NCI-H69 (cell line): ENCODE measurements at places on chromosomes 12 and 14.

DNA sequence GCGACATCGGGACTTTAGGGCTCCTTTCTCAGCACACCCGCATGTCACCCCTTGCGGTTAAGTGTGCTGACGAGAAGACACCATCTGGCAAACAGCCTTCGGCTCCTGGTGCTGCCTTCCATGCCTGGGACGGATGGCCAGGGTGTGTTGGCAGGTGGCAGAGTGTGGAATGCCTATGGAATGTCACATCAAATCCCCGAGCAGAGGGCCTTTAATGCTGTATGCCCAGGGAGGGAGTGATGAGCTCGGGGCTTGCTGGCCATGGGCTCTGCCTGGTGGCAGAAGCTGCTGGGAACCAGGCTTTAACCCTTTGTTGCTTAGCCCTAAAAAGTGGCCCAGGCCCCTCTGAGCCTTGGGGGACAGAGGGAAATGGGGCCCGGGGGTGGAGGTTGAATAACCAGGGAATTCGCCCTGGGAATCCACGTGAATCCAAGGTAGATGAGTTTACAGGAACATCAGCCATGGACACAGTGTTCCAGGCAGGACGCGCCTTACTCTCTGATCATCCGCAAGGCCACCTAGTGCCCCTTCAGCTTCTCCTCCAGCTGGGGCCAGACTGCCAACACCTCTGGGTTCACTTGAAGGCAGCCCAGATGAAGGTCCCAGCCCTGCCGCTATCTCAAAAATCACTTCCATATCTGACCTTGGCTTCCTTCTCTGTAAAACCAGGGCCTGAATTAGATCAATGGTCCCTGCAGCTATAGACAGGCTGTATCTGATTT is 17.4 kb downstream of the FAM181A start:
- DNase-seq = no peak

DNA sequence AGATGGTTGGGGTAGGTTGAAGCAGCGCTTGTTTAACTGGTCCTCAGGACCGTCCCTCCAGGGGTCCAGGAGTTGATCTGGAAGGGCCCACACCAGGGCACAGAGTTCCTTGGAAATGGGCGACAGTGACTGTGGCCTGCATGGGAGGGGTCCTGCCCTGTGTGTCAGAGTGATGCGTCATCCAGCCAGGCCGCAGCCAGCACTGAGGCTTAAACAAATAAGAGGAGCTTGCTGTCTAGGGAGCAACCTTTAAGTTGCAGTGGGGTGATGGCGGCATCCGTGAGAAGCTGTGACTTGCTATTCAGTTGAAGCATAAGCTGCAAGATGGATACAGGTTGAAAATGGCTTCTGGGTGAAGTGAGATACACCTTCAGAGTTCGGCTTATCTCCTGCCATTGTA is 20.2 kb downstream of the DCAF4 start:
- DNase-seq = no peak

GRCh38 chr12:40261937-40262336 is 37.1 kb downstream of the LRRK2 start:
- no peak for DNase-seq

DNA sequence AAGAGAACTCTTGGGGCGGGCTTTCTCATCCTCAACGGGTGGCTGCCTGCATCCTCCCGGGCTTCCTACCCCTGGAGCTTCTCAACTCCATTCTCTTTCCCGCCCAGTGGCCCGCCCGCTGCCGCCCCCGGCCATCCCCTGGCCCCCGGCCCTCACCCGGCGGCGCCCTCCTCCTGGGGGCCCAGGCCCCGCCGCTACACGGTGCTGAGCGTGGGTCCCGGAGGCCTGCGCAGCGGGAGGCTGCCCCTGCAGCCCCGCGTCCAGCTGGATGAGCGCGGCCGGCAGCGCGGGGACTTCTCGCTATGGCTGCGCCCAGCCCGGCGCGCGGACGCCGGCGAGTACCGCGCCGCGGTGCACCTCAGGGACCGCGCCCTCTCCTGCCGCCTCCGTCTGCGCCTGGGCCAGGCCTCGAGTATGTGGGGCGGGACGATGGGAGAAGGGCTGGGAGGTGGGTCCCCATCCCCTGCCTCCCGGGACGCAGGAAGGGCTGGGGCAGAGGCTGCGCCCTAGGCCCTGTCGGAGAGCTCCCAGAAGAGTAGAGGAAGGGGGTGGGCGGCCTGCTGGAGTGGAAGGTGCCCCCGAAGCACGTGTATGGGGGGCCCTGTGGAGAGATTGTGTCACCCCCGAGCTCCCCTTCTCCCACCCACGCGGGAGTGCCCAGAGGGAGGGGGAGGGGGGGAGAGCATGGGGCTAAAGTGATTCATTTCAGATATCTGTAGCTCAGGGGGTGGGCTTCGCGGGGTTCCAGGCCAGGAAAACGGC is 1.5 kb downstream of the LAG3 start:
- no peak for DNase-seq

DNA sequence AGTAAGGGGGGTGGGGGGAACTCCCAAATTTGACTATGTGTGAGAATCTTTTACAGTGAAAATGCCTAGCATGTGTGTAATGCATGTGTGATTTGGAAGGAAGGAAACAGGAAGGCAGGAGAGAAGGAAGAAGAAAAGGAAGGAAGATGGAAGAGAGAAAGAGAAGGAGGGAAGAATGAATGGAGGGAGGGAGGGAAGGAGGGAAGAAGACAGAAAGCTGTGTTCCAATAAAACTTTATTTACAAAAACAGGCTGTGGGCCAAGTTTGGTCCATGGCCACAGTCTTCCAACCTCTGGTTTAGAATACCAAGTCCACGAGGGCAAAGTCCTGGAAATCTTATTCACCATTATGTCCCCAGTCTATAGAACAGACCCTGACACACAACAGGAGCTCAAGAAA is 278.9 kb downstream of the KSR2 start:
- no peak for DNase-seq

DNA sequence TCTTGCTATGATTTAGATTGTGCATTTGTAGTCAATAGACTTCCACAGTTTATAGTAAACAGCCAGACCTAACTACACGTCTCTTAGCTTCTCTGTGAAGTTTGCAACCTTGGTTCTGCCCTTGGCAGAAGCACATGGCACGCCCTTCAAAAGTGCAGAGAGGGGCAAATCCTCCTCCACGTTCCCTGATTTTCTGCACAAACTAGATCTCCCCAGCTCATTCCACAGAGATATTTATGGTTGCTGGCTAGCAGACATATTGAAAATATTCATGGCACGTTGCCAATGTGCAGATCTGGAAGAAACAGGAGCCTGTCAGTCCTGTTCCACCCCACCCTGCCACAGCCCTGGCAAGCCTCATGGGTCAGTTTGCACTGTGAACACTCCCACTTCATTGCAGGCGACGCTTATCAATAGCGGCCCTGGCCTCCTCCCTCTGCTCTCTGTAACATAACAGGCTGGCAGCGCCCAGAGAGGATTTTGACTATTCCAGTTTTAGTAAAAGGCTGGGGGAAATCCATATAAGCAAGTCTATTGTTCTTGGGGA is 6.5 kb upstream of the LGALS3 start:
- DNase-seq = peak; percentile 42

DNA sequence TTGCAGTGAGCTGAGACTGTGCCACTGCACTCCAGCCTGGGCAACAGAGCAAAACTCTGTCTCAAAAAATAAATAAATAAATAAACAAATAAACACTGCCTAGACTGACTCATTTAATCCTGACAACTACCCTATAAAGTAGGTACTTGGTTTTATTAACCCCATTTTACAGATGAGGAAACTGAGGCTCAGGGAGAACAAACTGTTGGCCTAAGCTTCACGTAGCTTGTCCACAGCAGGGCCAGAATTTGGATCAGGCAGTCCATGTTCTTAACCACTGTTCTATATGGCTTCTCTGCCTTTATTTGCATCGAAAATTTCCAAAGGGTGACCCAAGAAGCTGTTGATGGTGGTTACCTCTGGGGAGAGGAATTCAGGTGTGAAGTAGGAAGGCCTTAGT is 5.7 kb upstream of the POP5 start:
- no peak for DNase-seq

DNA sequence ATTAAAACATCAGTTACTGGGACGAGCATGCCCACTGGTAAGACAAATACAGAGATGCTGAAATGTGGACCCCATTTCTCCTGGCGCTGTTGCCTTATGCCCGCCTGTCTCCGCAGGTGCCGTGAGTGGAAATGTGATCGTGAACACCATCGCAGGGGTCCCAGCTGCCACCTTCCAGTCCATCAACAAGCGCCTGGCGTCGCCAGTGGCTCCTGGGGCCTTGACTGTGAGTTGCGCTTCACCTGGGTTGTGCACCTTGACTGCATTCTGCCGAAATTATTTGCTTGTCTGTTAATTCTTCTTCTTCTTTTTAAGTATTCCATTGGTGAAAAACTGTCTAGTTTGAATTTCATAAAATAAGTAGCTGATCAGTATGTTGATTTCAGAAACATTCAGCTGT is 89.1 kb downstream of the DDX51 start:
- DNase-seq = no peak

GRCh38 chr12:14824012-14824634 is 10.1 kb upstream of the SMCO3 start:
- no peak for DNase-seq

DNA sequence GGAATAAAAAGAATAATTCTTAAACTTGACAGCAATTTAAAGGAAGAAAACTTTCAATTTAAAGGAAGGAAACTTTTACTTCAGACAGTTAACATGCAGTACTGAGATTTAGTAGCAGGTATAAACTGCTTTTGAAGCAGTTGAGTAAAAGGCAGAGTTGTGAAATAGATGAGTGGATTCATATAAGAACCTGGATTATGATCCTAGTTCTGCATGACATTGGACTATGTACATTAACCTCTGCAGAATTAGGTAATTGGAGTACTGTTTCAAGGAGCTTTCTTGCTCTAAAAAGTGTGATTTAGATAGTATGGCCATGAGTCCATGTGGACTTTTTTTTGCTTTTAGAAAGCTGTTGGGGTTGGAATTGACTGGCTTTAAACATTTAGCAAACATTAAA is 29.7 kb downstream of the ATP2A2 start:
- DNase-seq = no peak

GRCh38 chr12:10661338-10661737 is 12.5 kb downstream of the STYK1 start:
- DNase-seq = no peak

GRCh38 chr14:71400871-71401321 is 493.6 kb downstream of the PCNX1 start:
- no peak for DNase-seq

DNA sequence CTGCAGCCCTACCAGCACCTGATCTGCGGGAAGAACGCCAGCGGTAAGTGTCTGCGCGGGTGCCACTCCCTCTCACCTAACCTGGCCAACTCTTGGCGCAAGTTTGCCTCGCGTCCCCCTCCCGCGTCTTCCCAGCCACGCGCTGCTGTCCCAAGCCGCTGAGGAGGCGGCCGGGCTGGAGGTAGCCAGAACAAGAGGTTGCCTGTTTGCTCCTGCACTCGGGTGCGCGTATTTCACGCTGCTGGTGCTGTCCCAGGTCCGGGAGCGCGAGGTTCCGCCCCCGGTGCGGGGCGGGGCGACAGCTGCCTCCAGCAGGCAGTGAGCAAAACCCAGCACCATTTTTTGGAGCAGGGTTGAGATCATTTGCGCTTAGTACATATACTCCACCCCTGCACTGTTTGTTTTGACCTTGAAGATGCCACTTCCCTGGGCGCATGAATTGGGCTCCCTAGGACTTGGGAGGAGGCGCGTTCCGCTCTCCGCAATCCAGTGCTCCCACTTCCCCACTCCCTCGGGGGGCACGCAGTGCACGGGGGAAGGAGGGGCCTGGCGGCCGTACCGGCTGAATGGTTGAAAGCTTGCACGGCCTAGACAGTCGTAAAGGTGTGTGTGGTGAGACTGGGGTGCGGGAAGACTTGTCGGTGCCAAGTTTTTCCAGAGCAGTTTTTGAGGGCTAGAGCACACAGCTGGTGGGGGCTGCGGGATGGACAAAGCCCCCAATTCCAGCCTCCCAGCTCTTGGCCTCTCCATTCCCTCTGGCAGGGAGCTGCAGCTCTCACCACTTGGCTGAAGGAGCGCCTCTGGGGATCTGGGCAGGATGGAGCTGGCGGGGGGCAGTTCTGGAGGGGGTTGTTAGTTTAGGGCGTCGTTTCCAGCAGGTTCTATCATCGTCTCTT is 226.9 kb upstream of the CRY1 start:
- DNase-seq = peak; percentile 71

- DNase-seq = no peak
Measured at GRCh38 chr12:94767956-94768355, 117.6 kb upstream of the TMCC3 start.

- DNase-seq = peak; percentile 75
Measured at GRCh38 chr12:75836533-75836932, 195.0 kb downstream of the PHLDA1 start.

DNA sequence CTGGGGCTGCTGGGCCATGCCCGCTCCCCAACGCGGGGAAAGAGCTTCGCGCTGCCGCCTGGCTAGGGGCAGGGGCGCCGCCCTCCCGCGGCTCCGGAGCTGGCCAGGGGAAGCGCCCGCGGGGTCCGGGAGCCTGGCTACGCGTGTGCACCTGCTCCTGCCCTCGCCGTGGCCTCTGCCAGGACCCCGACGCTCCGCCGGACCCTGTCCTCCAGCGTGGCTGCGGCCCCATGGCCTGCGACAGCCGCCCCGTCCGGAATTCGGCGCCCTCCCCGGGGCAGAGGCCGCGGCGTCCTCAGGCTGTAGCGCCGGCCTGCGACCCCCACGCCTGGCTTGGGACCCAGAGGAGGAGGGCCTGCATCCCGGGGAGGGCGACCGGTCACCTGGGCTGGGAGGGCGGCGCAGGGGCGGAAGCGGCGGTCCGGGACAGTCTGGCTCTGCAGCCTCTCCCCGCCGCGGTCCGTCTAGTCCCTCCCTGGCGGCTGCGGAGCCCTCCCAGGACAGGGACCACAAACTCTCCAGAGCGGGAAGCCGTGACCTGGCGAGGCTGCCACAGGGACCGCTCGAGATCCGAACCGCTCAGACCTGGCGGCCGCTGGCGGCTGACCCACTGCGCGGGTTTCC is 85.6 kb downstream of the ALG10 start:
- DNase-seq = no peak

- DNase-seq = no peak
Measured at GRCh38 chr12:122740351-122740750, 9.7 kb upstream of the HCAR1 start.

GRCh38 chr14:69328317-69328716 is 68.4 kb downstream of the GALNT16 start:
- no peak for DNase-seq

- peak; percentile 60 for DNase-seq
Measured at GRCh38 chr12:105831372-105831771, 307.4 kb downstream of the NUAK1 start.

GRCh38 chr14:56149995-56150394 is 31.8 kb downstream of the PELI2 start:
- no peak for DNase-seq

- DNase-seq = peak; percentile 6
Measured at GRCh38 chr12:20011200-20011599, 357.1 kb upstream of the PDE3A start.

DNA sequence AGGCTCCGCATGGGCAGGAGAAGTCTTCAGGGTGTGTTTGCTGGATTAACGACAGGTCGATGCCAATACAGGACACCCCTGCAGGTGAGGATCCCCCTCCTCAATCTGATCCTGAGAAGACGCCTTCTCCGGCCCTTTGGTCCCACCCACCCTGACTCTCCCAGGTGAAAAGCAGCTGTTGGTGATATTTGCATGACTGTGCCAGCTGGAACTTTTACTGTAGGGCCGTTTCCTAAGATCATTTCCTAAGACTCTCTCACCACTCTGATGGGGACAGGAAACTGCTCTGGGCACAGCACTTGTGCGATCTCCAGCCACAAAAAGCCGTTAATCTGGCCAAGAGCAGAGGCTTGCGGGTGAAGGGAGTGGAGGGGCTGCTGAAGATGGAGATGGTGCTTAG is 16.8 kb upstream of the EIF5 start:
- no peak for DNase-seq

GRCh38 chr14:24332268-24332993 is 2.4 kb downstream of the ADCY4 start:
- DNase-seq = peak; percentile 89

GRCh38 chr12:153080-153746 is 60.7 kb downstream of the SLC6A12 start:
- DNase-seq = peak; percentile 88
